ENCODE measurements at places on chromosomes 7 and 10. TPM values are rescaled to one million over a fixed set of nuclear protein-coding genes. Genes with fewer than 3 reads are reported as not detected.

DOCK4 gene
- total RNA-seq, result 16.8 TPM

CFAP58 gene
- 1.1 TPM for total RNA-seq

ZNF248 gene
- 13.2 TPM for total RNA-seq

PRKCQ gene
- 0.16 TPM for total RNA-seq

CLEC5A gene
- total RNA-seq, result 0.41 TPM

FAM131B gene
- total RNA-seq, result 0.73 TPM

NXPH1 gene
- not detected for total RNA-seq

PSAP gene
- 1,777 TPM for total RNA-seq

SORCS1 gene
- total RNA-seq, result 2.9 TPM

ZFAND4 gene
- 11.4 TPM for total RNA-seq

GPR15LG gene
- total RNA-seq, result not detected

GDF2 gene
- total RNA-seq, result not detected

ITGB8 gene
- 2.5 TPM for total RNA-seq

PDE6C gene
- total RNA-seq, result not detected

MMS19 gene
- total RNA-seq, result 37.7 TPM

ZNF107 gene
- total RNA-seq, result 1.7 TPM

GUSB gene
- 18.3 TPM for total RNA-seq

ARHGEF35 gene
- 0.87 TPM for total RNA-seq

NAT16 gene
- total RNA-seq, result not detected

ANKRD2 gene
- 418 TPM for total RNA-seq

EPDR1 gene
- total RNA-seq, result 55.1 TPM

LRRTM3 gene
- not detected for total RNA-seq

SPDYE11 gene
- total RNA-seq, result not detected

AKR1C8 gene
- total RNA-seq, result not detected

Measured in Right ventricle myocardium inferior (tissue), 1 donor.